ENCODE measurements at places on chromosomes 12 and 14.

DNA sequence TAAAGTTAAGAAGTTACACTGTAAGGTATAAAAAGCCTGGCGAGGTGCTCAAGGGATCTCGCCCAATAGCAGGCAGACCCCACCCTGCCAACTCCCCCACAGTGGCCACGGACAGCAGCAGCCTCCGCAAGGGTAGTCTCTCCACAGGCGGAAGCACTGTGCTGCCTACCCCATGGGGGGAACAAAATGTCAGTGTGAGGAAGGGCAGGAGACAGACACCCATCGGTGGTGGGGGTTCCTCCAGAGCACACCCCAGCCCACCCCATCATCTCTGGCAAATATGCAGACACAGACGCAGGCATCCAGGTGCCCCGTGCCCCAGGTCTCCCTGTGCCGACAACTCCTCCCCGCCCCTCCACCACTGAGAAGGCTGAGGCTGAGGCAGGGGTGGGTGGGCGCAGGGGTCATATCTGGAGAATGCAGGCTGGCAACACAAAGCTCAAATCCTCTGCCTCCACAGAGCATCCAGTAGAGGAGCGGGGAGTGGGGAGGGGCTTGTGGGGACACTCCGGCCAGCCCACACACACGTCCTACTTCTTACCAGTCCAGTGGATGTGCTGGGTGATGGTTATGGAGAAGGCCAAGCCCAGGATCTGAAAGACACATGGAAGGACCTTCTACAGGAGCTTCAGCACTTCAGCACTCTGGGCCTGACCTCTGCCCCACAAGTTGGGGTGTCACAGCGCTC, 68.3 kb upstream of the DDX11 start:
- no peak for DNase-seq

DNA sequence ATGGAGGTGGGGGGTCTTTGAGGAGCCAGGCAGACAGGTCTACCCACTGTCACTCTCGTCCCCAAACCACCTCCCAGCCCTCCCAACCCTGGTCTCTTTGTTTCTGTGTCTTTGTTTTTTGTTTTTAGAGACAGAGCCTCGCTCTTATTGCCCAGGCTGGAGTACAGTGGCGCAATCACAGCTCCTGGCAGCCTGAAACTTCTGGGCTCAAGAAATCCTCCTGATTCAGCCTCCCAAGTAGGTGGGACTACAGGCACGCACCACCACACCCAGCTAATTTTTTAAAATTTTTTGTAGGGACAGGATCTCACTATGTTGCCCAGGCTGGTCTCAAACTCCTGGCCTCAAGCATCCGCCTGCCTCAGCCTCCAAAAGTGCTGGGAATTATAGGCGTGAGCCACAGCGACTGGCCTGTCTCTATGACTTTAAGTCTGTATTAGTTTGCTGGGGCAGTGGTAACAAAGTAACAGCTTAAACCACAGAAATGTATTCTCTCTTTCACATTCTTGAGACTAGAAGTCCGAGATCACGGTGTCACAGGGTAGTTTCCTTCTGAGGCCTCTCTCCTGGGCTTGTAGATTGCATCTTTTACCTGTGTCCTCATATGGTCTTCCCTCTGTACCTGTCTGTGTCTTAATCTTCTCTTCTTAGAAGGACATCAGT, 26.1 kb downstream of the DTX1 start:
- DNase-seq: no peak

DNA sequence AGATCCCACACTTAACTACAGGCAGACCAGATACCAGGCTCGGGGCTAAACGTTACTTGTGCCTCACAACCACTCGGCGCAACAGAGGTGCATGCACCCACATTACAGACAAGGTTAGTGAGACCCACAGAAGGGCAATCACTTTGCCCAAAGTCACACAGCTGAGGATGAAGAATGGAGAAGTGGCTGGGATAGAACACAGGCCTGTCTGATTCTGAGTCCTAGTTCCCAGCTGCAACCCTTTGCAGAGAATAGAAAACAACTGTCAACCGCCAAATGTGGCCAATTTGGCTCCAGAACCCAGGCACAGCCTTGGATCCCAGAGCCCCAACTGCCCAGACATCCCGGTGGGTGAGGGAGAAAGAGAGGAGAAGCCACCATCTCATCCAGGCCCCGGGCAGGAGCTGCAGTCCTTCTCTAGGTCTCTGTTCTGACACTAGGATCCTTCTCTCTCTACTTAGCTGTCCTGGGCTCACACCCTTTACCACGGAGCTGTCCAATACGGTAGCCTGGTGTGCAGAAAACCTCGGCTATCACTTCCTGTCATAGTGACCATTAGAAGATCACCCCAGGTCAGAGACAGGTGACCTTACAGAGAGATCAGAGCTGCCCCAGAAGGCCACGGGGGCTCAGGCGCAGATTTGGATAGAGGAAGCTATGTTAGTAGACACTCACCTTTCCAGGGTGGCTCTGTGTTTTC, 59.1 kb downstream of the FAM222A start:
- no peak for DNase-seq

GRCh38 chr14:61154641-61155040, 126.5 kb downstream of the TMEM30B start:
- DNase-seq: no peak

- DNase-seq: no peak
Observed at GRCh38 chr14:76929927-76930326, 98.6 kb downstream of the IRF2BPL start.

- no peak for DNase-seq
Observed at GRCh38 chr12:124618291-124618902, 51.0 kb upstream of the NCOR2 start.

- no peak for DNase-seq
Observed at GRCh38 chr12:10705655-10706054, 17.5 kb downstream of the YBX3 start.
